ENCODE measurements at places on chromosomes 5 and 9.
A peak's percentile ranks its signal among the peaks of the same experiment; 100 is the strongest.

DNA sequence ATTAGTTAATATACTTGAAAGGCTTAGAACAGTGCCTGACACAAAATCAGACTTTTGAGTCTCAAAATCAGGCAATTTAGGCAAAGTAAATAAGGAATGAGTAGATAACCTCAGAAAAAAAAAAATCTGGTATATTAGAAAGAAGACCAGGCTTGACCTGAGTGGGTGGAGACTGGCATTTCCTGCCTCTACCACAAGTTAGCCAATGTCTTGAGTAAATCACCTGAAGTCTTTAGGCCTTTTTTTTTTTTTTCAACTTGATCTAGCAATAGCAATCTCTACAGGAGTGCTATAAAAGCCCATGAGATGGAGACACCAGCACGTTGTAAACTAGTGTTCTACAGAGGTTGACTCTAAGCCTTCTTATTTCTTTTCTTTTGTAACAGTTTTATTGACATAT, 104.2 kb upstream of the RASEF start:
- H3K4me3 ChIP-seq = no peak overlapping the region
- DNase-seq = no peak
- no peaks in the 10 kb centered on the region for H3K27me3 ChIP-seq
- no peaks in the 10 kb centered on the region for H3K4me1 ChIP-seq
- no peak overlapping the region for H3K27ac ChIP-seq

GRCh38 chr5:147835386-147835798, 3.9 kb upstream of the SPINK1 start:
- no peak overlapping the region for H3K4me3 ChIP-seq
- H3K36me3 ChIP-seq = no peaks in the 10 kb centered on the region
- DNase-seq = no peak
- no peaks in the 10 kb centered on the region for H3K27me3 ChIP-seq

- H3K4me1 ChIP-seq = peaks cover 13% of the 10 kb centered on the region
- H3K4me3 ChIP-seq = no peak overlapping the region
- peak; percentile 28 for DNase-seq
- no peak overlapping the region for H3K27ac ChIP-seq
These were observed 416.3 kb downstream of the NR2F1-AS1 start for GRCh38 chr5:93164690-93165089.

GRCh38 chr5:172715931-172716682, 54.9 kb downstream of the DUSP1 start:
- H3K4me1 ChIP-seq = peaks cover 28% of the 10 kb centered on the region
- no peaks in the 10 kb centered on the region for H3K36me3 ChIP-seq
- no peak for DNase-seq
- no peak overlapping the region for H3K4me3 ChIP-seq

DNA sequence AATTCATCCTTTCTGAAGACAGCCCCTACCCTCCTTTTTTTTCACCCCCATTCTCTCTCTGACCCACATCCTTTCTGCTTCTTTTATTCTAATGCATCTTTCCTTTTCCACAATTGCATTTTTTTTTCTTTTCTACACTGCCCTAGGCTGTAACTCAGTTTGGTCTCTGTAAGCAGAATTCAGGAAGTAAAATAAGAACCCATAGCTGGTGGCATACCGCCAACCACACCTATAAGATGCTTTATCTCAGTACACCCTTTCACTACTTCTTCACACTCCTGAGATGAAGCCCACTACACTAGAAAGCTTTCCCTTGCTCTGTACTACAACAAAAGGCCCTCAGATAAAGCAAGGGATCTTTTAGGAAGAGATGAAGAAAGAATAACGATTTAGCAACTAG, 16.1 kb upstream of the TSSK1B start:
- no peaks in the 10 kb centered on the region for H3K4me1 ChIP-seq
- H3K4me3 ChIP-seq = no peak overlapping the region
- no peak for DNase-seq
- no peaks in the 10 kb centered on the region for H3K36me3 ChIP-seq

GRCh38 chr5:143521846-143522400, 118.4 kb upstream of the NR3C1 start:
- no peak overlapping the region for H3K4me3 ChIP-seq
- no peaks in the 10 kb centered on the region for H3K4me1 ChIP-seq
- no peak overlapping the region for H3K27ac ChIP-seq
- H3K36me3 ChIP-seq = no peaks in the 10 kb centered on the region
- H3K27me3 ChIP-seq = no peaks in the 10 kb centered on the region
- no peak for DNase-seq

GRCh38 chr5:161409471-161409870, 137.1 kb downstream of the GABRB2 start:
- H3K27ac ChIP-seq = no peak overlapping the region
- H3K27me3 ChIP-seq = no peaks in the 10 kb centered on the region
- no peaks in the 10 kb centered on the region for H3K4me1 ChIP-seq
- H3K4me3 ChIP-seq = no peak overlapping the region
- no peak for DNase-seq
- H3K36me3 ChIP-seq = no peaks in the 10 kb centered on the region

DNA sequence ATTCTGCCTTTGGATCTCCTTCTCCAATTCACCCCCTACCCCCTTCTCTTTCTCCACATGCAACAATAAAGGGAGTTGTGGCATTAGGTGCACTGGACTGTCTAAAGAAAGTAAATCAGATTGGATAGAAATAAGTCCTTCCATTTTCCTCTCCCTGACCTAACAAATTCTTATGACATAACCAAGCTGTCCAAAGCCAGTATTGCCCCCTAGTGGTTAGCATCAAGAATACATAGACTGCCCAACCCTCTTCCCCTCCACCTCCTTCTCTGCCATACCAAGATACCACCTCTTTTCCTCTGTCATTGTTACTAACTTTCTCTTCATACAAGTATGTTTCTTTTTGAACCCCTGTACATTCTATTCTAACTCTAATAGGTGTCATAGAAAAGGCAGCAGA, 45.7 kb downstream of the PPARGC1B start:
- H3K27ac ChIP-seq = no peak overlapping the region
- no peaks in the 10 kb centered on the region for H3K36me3 ChIP-seq
- H3K4me1 ChIP-seq = peaks cover 6% of the 10 kb centered on the region
- H3K4me3 ChIP-seq = no peak overlapping the region
- no peaks in the 10 kb centered on the region for H3K27me3 ChIP-seq
- no peak for DNase-seq

GRCh38 chr9:16191691-16192402, 639.0 kb downstream of the CCDC171 start:
- H3K36me3 ChIP-seq = no peaks in the 10 kb centered on the region
- H3K27me3 ChIP-seq = no peaks in the 10 kb centered on the region
- no peak overlapping the region for H3K4me3 ChIP-seq
- H3K4me1 ChIP-seq = no peaks in the 10 kb centered on the region
- H3K27ac ChIP-seq = no peak overlapping the region

- H3K36me3 ChIP-seq = no peaks in the 10 kb centered on the region
- H3K4me3 ChIP-seq = no peak overlapping the region
- DNase-seq = no peak
- no peaks in the 10 kb centered on the region for H3K27me3 ChIP-seq
- H3K4me1 ChIP-seq = peaks cover 13% of the 10 kb centered on the region
These were observed 219.3 kb upstream of the TRIM32 start for GRCh38 chr9:116467740-116468351.

GRCh38 chr5:153671653-153672346, 181.3 kb downstream of the GRIA1 start:
- DNase-seq = no peak
- no peaks in the 10 kb centered on the region for H3K36me3 ChIP-seq
- no peak overlapping the region for H3K27ac ChIP-seq
- no peaks in the 10 kb centered on the region for H3K27me3 ChIP-seq
- no peak overlapping the region for H3K4me3 ChIP-seq

- no peaks in the 10 kb centered on the region for H3K27me3 ChIP-seq
- no peak overlapping the region for H3K27ac ChIP-seq
- no peak overlapping the region for H3K4me3 ChIP-seq
- no peaks in the 10 kb centered on the region for H3K4me1 ChIP-seq
These were observed 138.0 kb downstream of the CAAP1 start for GRCh38 chr9:26754509-26755164.

DNA sequence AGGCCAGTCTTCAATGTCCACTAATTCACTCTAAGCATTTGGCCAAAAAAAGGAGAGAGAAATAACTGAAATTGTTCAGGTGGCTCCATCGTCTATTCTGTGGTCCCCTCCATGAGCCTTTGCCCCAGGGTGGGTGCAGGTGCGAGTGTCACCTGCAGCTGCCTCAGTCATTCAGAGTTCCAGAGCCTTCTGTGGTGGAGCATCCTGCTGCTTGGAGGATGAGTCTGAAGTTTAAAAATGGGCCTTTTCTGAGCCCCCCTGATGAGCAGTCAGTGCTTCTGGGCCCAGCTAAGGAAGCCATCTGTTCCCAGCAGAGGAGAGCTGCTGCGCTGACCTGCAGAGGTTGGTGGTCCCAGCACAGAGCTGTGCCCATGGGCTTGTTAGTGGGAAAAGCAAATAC, 48.2 kb downstream of the NDST1 start:
- H3K27ac ChIP-seq = no peak overlapping the region
- H3K4me3 ChIP-seq = no peak overlapping the region
- DNase-seq = no peak
- H3K4me1 ChIP-seq = no peaks in the 10 kb centered on the region
- H3K27me3 ChIP-seq = no peaks in the 10 kb centered on the region

- H3K27ac ChIP-seq = no peak overlapping the region
- no peaks in the 10 kb centered on the region for H3K36me3 ChIP-seq
- DNase-seq = no peak
- no peak overlapping the region for H3K4me3 ChIP-seq
These were observed 147.9 kb upstream of the VCAN start for GRCh38 chr5:83323557-83324180.

- DNase-seq = peak; percentile 75
- H3K27ac ChIP-seq = no peak overlapping the region
- no peaks in the 10 kb centered on the region for H3K36me3 ChIP-seq
- no peak overlapping the region for H3K4me3 ChIP-seq
- H3K27me3 ChIP-seq = no peaks in the 10 kb centered on the region
- no peaks in the 10 kb centered on the region for H3K4me1 ChIP-seq
These were observed 8.0 kb upstream of the FXN start for GRCh38 chr9:69027355-69028097.

DNA sequence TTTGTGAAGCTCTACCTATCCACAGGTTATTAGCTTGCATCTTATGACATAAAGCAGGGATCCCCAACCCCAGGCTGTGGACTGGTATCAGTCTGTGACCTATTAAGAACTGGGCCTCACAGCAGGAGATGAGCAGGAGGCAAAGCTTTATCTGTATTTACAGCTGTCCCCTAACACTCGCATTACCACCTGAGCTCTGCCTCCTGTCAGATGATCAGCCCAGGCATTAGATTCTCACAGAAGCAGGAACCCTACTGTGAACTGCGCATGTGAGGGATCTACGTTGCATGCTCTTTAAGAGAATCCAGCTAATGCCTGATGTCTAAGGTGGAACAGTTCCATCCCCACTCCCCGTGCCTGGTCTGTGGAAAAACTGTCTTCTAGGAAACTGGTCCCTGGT, 19.7 kb downstream of the FBXW11 start:
- no peak for DNase-seq
- no peaks in the 10 kb centered on the region for H3K27me3 ChIP-seq
- no peaks in the 10 kb centered on the region for H3K4me1 ChIP-seq
- no peak overlapping the region for H3K4me3 ChIP-seq
- H3K36me3 ChIP-seq = no peaks in the 10 kb centered on the region

DNA sequence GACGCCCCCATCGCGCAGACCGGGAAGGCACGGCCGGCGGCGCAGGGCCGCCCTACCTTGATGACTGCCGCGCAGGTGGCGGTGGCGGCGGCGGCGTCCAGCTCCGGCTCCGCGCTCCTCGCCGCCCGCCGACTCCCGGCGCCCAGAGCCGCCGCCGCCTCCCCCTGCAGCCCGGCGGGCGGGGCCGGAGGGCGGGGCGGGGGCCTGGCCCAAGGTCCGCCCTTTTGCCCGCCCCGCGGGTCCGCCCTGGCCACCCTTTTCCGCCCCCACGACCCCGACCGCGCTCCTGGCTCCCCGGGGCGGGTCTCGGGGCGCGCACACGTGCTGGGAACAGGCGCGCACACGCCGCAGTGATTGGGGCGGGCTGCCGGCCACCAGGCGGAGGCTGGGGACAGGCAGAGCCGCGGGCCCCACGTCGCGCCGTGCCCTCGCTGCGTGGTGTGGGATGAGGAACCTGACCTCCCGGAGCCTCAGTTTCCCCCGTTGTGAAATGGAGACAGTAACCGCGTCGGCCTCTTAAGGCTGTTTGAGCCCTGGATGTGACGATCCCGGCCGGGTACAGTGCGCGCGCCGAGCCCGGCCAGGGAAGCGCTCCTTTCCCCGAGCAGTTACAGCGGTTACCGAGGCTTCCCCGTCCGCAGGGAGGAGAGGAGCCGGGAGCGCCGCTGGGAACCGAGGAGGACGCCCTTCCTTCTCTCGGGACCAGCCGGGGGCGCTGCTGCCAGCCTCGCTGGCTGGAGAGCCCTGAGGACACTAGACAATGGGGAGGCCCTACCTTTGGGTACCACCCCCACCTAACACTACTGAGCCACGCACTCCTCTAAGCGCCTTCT, at the start of gene CORO2A:
Gene CORO2A (minus strand): TSS at position 135 of the 833 bp plus-strand sequence. CDS start 34,977 bp downstream, outside the sequence.
- H3K36me3 ChIP-seq = no peaks in the 10 kb centered on the region
- H3K27me3 ChIP-seq = no peaks in the 10 kb centered on the region
- no peak within 1 kb of the TSS for H3K27ac ChIP-seq
- no peaks in the 10 kb centered on the region for H3K4me1 ChIP-seq
- DNase-seq = peak; percentile 87

DNA sequence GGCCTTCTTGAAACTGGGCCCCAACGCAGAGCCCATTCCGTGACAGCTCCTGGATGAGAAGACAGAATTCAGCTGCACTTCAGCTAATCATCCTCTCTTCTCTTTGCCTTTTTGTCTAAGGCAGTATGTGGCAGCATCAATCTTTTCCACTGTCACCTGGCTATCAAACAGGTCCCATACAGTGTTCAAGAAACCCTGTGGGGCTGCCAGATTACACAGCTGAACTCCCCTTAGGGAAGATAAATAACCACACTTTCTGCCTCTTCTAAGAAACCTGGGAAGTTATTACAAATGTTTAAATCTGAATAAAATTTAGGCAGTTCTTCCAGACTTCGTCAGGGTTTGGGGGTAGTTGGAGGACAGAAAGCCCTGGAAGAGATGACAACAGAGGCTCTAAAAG, 61.0 kb downstream of the SPEF2 start:
- no peak overlapping the region for H3K4me3 ChIP-seq
- H3K27me3 ChIP-seq = no peaks in the 10 kb centered on the region
- DNase-seq = no peak

- no peak overlapping the region for H3K4me3 ChIP-seq
- H3K4me1 ChIP-seq = no peaks in the 10 kb centered on the region
- H3K36me3 ChIP-seq = no peaks in the 10 kb centered on the region
- no peak overlapping the region for H3K27ac ChIP-seq
- no peaks in the 10 kb centered on the region for H3K27me3 ChIP-seq
- no peak for DNase-seq
These were observed 237.3 kb downstream of the CDH10 start for GRCh38 chr5:24407466-24407865.

GRCh38 chr5:176486189-176486757, 38.1 kb downstream of the FAF2 start:
- H3K4me1 ChIP-seq = no peaks in the 10 kb centered on the region
- H3K36me3 ChIP-seq = peaks cover 9% of the 10 kb centered on the region
- H3K4me3 ChIP-seq = no peak overlapping the region
- H3K27me3 ChIP-seq = no peaks in the 10 kb centered on the region
- no peak overlapping the region for H3K27ac ChIP-seq

All from kidney (tissue), 22 donors.